ENCODE measurements at places on chromosomes 6 and 20. TPM values are rescaled to one million over a fixed set of nuclear protein-coding genes. Genes with fewer than 3 reads are reported as not detected.

GRCh38 chr20:53728359-53728758, 134.7 kb upstream of the ZNF217 start:
- H3K4me1 ChIP-seq = peaks cover 20% of the 10 kb centered on the region
- no peaks in the 10 kb centered on the region for H3K27me3 ChIP-seq
- DNase-seq = no peak
- H3K27ac ChIP-seq = no peak overlapping the region
- no peak overlapping the region for H3K4me3 ChIP-seq

GRCh38 chr6:151385177-151385576, 6.2 kb downstream of the ZBTB2 start:
- H3K27ac ChIP-seq = peak overlapping the region; percentile 74
- H3K4me1 ChIP-seq = peaks cover 52% of the 10 kb centered on the region
- no peaks in the 10 kb centered on the region for H3K27me3 ChIP-seq
- peaks cover 24% of the 10 kb centered on the region for H3K36me3 ChIP-seq
- no peak for DNase-seq

- DNase-seq = no peak
- H3K4me3 ChIP-seq = no peak overlapping the region
- H3K36me3 ChIP-seq = no peaks in the 10 kb centered on the region
- no peak overlapping the region for H3K27ac ChIP-seq
- no peaks in the 10 kb centered on the region for H3K4me1 ChIP-seq
Measured at GRCh38 chr6:16295471-16295870, 57.1 kb downstream of the GMPR start.

Gene ENPP5
- total RNA-seq = not detected

DNA sequence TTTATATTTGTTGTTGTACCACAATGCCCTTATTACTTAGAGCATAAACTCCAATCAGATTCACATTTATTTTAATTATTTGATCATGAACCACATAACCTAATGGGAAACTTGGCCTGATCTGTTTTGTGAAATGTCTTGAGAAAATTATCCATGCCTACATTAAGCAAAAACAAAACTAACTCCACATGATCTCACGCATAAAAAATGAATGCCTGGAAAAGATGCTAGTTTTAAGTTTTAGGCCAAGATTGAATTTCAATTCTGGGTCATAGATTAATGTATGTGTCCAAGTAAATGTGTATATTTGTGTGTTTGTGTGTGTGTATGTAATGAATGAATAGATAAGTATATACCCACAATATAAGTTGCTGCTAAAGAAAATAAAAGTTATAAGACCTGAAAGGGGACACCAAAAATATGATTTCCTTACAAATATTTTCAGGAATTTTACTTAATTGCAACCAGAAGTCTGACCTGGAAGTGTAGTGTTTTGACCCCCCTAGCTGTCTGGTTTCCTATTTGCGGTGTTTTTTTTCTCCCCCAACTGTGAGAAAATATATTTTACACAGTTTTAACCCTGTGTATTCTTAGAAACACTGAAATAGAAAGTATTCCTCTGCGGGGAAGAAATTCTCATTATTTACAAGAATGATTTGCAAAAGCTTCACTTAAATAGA, 97.2 kb downstream of the JAG1 start:
- H3K4me3 ChIP-seq = no peak overlapping the region
- H3K36me3 ChIP-seq = peaks cover 6% of the 10 kb centered on the region
- no peak overlapping the region for H3K27ac ChIP-seq
- DNase-seq = no peak
- H3K27me3 ChIP-seq = no peaks in the 10 kb centered on the region
- peaks cover 31% of the 10 kb centered on the region for H3K4me1 ChIP-seq

- DNase-seq = no peak
- H3K27ac ChIP-seq = no peak overlapping the region
- H3K4me3 ChIP-seq = no peak overlapping the region
- H3K36me3 ChIP-seq = no peaks in the 10 kb centered on the region
Measured at GRCh38 chr20:58552366-58552934, 37.3 kb upstream of the APCDD1L start.

Gene ZC3H12D
- 37.5 TPM for total RNA-seq

Gene SYNGAP1
- 39.8 TPM for total RNA-seq

Gene ZNF391
- total RNA-seq = 0.73 TPM

- no peak overlapping the region for H3K27ac ChIP-seq
- peaks cover 3% of the 10 kb centered on the region for H3K27me3 ChIP-seq
- no peak overlapping the region for H3K4me3 ChIP-seq
- H3K4me1 ChIP-seq = no peaks in the 10 kb centered on the region
Measured at GRCh38 chr6:148969603-148970061, 222.8 kb downstream of the UST start.

Data from activated CD8-positive, alpha-beta memory T cell treated with anti-CD3 and anti-CD28 coated beads, Interleukin-2, amount 10 ng/mL, durations not matched to agents 7 days and 5 days (primary cell).